ENCODE measurements at places on chromosomes 1 and 21.
A peak's percentile ranks its signal among the peaks of the same experiment; 100 is the strongest.

GRCh38 chr1:180218806-180219765 lies 11.0 kb upstream of the LHX4 start:
- no peak for DNase-seq

DNA sequence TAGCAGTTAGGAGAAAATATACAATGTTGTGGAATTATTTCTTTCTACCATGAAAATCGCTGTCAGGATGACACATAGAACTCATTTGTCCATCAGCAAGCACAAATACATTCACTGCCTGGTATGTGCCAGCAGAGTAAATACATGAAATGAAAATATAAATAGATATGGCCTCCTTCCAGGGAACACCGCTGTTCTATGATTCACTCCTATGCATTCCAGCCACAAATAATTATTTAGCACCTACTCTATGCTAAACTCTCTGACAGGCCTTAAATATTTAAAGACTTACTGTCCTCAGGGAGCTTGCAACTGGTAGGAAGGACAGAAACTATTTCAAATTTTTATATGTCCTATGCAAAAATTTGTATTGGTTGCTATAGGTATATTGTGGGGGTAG lies 975.0 kb upstream of the NCAM2 start:
- no peak for DNase-seq

GRCh38 chr1:30068787-30069472 lies 654.5 kb downstream of the MATN1 start:
- no peak for DNase-seq

GRCh38 chr1:205916541-205916940 lies 26.7 kb downstream of the SLC26A9 start:
- DNase-seq = no peak

GRCh38 chr1:182446033-182446669 lies 3.8 kb upstream of the RGSL1 start:
- peak; percentile 5 for DNase-seq

GRCh38 chr1:197143276-197143675 lies 3.2 kb downstream of the ASPM start:
- no peak for DNase-seq

GRCh38 chr1:206912445-206913095 lies 9.2 kb downstream of the FCMR start:
- peak; percentile 67 for DNase-seq

DNA sequence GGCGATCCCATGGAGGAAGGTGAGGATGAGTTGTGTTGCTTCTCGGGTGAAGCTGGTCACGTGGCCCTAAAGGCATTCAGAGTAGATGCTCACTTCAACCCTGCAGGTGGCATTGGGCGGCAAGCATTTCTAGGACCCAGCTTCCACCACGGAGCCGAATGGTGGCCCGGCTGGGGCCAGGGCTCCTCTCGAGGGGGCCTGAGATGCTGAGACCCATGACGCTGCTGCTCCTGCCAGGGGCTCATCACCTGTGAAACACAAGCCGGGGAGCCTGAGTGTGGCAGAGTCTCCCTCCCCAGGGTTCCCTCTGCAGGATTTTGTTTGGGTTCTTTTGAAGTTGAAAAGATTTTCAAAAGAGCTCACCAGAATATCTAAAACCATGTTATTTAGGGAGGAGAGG lies 41.2 kb downstream of the ABCG1 start:
- DNase-seq = no peak

DNA sequence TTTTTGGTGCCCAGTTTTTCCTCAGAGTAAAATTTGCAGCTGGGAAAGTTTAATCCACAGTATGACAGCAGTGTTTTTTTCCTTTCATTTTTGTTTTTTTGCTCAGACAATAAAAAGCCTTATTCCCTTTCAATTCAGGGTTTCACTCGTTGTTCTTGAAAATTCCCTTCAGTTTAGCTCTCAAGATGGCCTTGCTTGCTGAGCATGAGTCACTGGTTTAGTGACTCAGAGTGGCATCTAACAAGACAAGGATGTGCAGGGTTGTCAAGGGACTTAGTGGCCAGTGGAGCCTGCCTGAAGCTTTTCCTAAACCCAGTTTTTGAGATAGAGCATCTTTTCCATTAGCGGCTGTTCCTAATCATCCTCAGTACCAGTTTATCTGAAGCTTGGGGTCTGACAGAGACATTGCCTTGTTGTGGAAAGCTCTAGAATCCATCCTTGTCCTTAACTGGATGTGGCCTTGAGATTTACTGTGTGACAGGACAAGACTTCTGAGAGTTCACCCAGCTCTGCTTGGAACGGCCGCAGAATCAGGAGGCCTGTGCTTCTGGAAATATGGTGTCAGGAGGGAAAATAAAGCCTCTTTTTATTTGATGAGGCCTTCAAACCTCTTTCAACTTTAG lies 48.4 kb upstream of the DNAJC6 start:
- no peak for DNase-seq

DNA sequence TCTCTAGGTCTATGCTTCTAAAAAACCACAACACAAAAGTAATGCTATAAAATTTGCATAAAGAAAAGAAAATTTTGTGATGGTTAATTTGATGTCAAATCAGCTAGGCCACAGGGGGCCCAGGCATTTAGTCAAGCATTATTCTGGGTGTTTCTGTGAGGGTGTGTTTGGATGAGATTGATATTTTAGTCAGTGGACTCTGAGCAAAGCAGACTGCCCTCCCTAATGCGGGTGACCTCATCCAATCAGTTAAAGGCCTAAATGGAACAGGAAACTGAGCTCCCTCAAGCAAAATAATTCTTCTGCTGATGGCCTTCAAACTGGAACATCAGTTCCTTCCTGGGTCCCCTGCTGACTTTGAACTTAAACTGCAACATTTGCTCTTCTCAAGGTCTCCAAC lies 358.0 kb downstream of the DSCAM start:
- no peak for DNase-seq

DNA sequence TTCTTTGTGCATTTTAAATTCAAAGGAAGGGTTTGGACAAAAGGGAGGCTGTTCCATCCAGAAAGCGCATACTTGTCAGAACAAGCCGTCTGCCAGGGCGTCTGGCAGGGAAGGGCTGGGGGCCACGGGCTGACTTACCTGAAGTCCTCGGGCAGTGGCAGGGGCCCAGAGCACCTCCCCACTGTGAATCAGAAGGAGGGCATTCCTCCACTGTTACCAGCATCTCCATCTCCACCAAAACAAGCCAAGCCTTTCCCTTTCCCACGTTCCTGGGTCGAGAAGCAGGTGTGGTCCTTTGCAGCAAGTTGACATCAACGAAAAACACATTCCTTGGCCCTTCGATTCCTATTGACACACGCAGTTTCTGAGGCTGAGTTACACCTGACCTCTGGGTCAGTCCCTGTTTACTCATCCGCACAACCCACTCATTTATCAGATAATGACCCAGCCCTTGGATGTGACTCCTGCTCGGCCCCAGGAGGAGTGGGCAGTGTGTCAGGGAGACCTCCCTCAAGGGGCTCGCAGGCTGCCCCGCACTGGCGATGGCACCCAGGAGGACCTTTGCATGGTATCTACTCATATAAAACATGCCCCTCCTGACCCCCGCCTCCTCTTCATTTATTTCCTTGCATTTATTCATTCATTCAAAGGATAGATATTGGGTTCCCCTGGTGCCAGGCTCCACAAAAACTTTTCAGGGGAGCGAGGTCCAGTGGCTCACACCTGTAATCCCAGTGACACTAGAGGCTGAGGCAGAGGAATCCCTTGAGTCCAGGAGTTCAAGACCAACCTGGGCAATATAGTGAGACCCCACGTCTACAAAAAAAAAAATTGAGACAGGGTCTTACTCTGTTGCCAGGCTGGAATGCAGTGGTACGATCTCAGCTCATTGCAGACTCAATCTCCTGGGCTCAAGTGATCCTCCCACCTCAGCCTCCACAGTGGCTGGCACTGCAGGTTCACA lies 60.2 kb downstream of the TOMM20 start:
- DNase-seq = no peak

DNA sequence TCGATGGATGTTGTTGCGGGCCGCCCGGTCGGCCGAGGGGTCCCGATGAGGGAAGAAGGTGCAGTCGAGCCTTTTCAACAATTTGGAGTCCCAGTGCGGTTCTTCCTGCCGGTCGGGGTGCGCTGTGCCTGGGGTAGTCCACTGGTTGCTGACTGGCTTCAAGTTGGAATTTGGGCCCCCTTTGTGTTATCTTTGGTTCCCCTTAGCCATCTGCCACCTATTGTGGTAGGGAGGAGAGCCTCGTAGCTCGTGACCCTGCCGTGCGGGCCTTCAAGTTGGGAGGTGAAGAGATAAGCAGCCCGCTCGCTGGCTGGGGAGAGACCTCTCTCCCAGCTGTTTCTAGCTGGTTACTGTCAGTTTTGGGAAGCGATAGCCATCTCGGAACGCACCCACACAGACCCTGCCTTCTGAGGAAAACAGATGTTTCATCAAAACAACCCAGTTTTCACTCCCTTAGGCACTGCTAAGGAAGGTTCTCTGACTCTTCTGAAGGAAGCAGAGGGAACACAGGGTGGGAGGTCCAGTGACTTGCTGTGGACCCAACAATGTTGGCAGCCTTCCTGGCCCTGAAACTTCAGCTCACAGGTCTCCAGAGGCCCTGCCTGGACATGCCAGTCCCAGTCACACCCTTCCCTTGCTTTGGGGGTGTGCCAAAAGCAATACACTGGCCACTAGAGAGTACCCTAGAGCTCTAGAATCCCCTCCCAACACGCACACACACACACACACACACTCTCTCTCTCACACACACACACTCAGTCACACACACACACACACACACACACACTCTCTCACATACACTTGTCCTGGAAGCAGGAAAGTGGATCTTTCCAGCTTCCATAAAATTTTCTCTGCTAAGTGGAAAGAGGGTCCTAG lies 1.0 kb downstream of the BTG2 start:
- peak; percentile 58 for DNase-seq

GRCh38 chr1:238488401-238488800 lies 597.7 kb upstream of the ZP4 start:
- no peak for DNase-seq

DNA sequence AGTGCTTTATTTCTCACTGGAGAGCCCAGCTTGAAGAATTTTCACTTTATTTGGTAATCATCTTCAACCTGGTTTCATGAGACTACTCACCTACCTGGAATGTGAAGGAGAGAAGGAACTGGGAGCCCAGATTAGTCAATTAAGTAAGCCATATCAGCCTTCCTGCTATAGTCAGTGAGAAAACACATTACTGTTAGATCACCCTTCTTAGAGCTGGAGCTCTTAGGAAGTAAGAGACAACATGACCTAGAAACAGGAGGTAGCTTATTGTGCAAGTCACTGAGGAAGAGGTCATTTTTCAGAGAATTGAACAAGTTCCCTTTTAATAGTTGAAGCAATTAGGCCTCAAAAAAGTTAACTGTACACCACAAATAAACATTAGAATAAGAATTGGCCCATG lies 49.2 kb upstream of the TEKT2 start:
- DNase-seq = no peak

- DNase-seq = no peak
Observed at GRCh38 chr1:193661385-193661784, 475.0 kb upstream of the B3GALT2 start.

- peak; percentile 54 for DNase-seq
Observed at GRCh38 chr1:17405898-17406759, 33.3 kb downstream of the RCC2 start.

DNA sequence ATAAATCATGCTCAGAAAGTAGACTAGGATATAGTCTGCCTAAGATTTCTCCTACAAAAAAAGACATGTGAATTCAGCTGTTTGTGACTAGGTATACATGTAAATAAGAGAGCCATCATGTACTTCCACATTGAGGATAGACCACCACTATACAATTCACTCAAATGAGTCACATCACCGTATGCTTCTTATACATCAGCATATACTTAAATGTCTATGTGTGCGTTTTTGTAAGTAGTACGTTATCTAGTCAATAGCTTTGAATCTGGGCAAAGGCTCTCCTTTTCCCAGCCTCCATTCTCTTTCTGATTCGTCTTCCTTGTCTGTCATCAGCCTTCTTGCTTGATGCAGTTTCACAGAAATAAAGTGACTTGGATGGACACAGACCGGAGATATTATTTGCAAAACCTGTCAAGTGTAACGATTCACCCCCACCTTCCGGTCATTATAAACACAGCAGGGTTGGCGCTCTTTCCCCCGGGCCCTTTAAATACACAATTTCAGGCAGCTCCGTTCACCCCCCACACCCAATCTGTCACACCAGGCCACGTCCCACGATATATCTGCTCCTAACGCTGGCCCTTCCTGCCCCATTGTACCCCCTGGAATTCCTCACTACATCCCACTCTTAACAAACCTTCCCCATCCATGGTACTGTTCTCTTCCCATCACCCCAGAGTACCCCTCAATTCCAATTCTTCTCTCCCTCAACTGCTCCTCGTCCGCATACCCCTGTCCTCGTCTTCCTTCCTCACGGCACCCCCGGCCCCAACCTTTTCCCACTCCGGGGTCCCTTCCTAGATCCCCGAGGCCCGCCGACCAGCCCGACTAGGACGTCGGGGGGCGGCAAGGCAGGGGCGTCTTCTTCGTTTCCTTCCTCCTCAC lies 636 bp downstream of the VAMP4 start:
- peak; percentile 53 for DNase-seq

GRCh38 chr21:32200029-32200428 lies 78.8 kb downstream of the MIS18A start:
- DNase-seq = no peak
